Activated naive CD8-positive, alpha-beta T cell treated with anti-CD3 and anti-CD28 coated beads for 36 hours (primary cell): ENCODE measurements at places on chromosomes 1 and 21. TPM values are rescaled to one million over a fixed set of nuclear protein-coding genes. Genes with fewer than 3 reads are reported as not detected.

TCHH gene
- total RNA-seq = 0.22 TPM

CORT gene
- total RNA-seq = not detected

APOBEC4 gene
- not detected for total RNA-seq

VANGL1 gene
- 2.4 TPM for total RNA-seq

ZNF648 gene
- not detected for total RNA-seq

ATP1A4 gene
- not detected for total RNA-seq

CDC42BPA gene
- 2.7 TPM for total RNA-seq

TRIM46 gene
- total RNA-seq = 4.9 TPM

ARL8A gene
- total RNA-seq = 27.8 TPM

PADI3 gene
- not detected for total RNA-seq

TMCC2 gene
- 14.0 TPM for total RNA-seq

AADACL3 gene
- not detected for total RNA-seq

BMP8B gene
- total RNA-seq = 0.20 TPM

PYHIN1 gene
- 1.4 TPM for total RNA-seq

TRABD2B gene
- not detected for total RNA-seq

BARHL2 gene
- not detected for total RNA-seq

MEX3A gene
- total RNA-seq = 0.34 TPM

KCNE2 gene
- not detected for total RNA-seq

CYYR1 gene
- not detected for total RNA-seq

DNASE2B gene
- total RNA-seq = not detected

CLDN17 gene
- total RNA-seq = not detected

GREM2 gene
- not detected for total RNA-seq

PRAMEF13 gene
- total RNA-seq = not detected

OR10Z1 gene
- not detected for total RNA-seq

RGSL1 gene
- total RNA-seq = not detected

FGR gene
- total RNA-seq = 0.35 TPM

NR5A2 gene
- 0.08 TPM for total RNA-seq

SEC16B gene
- not detected for total RNA-seq

ADORA3 gene
- not detected for total RNA-seq

PRR9 gene
- total RNA-seq = not detected

OR6N1 gene
- total RNA-seq = not detected

CRB1 gene
- total RNA-seq = not detected

GPR37L1 gene
- not detected for total RNA-seq

SLX9 gene
- total RNA-seq = 85.9 TPM

INTS3 gene
- 47.9 TPM for total RNA-seq

NEGR1 gene
- total RNA-seq = not detected

CDA gene
- total RNA-seq = not detected

SGIP1 gene
- not detected for total RNA-seq

C1orf116 gene
- total RNA-seq = 0.08 TPM

FAM89A gene
- total RNA-seq = 15.2 TPM

ESRRG gene
- not detected for total RNA-seq

ITPKB gene
- total RNA-seq = 30.8 TPM

SUSD4 gene
- total RNA-seq = 0.22 TPM

WDR64 gene
- total RNA-seq = 0.32 TPM

HCN3 gene
- total RNA-seq = 1.5 TPM

GNAI3 gene
- 8.4 TPM for total RNA-seq

PCAT6 gene
- 0.45 TPM for total RNA-seq

RHBDL2 gene
- total RNA-seq = not detected

SLC35E2B gene
- total RNA-seq = 20.1 TPM

FMOD gene
- total RNA-seq = 3.3 TPM

HORMAD1 gene
- total RNA-seq = not detected

DUSP12 gene
- 39.9 TPM for total RNA-seq

MYBPH gene
- not detected for total RNA-seq

OLFML3 gene
- 0.20 TPM for total RNA-seq

OR6K3 gene
- not detected for total RNA-seq

FAM3B gene
- not detected for total RNA-seq

KRTAP21-2 gene
- total RNA-seq = not detected

MPL gene
- total RNA-seq = not detected

KIF2C gene
- total RNA-seq = 71.0 TPM
